ENCODE measurements at places on chromosomes 2 and 18.

DNA sequence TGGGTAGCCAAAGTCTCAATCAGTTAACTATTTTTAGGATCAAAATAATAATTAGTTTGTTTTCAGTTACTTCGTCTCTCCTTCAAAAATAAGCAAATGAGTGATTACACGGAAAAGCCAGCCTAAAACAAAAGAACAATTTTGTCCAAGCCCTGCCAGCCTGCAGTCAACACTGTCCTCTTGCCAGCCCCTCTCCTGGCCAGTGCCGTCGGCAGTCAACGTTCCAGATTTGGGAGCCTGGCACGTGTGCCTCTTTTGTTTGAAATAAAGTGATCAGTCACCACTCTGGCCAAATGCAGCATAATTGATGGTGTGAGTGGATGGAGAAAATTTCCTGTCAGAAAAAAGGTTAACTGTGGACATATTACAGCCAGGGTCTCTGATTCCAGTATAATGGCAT lies 260.6 kb upstream of the SKOR2 start:
- H3K4me3 ChIP-seq, result no peak overlapping the region
- H3K27ac ChIP-seq, result no peak overlapping the region
- no peaks in the 10 kb centered on the region for H3K27me3 ChIP-seq
- H3K36me3 ChIP-seq, result no peaks in the 10 kb centered on the region
- DNase-seq, result no peak

GRCh38 chr2:20496076-20496872 lies 49.4 kb downstream of the RHOB start:
- no peak overlapping the region for H3K4me3 ChIP-seq
- DNase-seq, result no peak
- H3K4me1 ChIP-seq, result peaks cover 25% of the 10 kb centered on the region
- H3K27ac ChIP-seq, result peak overlapping the region; percentile 51
- H3K36me3 ChIP-seq, result no peaks in the 10 kb centered on the region

- no peak overlapping the region for H3K27ac ChIP-seq
- DNase-seq, result no peak
- no peaks in the 10 kb centered on the region for H3K36me3 ChIP-seq
- H3K4me1 ChIP-seq, result no peaks in the 10 kb centered on the region
These were observed 383.9 kb downstream of the ARHGAP15 start for GRCh38 chr2:143513081-143513480.

DNA sequence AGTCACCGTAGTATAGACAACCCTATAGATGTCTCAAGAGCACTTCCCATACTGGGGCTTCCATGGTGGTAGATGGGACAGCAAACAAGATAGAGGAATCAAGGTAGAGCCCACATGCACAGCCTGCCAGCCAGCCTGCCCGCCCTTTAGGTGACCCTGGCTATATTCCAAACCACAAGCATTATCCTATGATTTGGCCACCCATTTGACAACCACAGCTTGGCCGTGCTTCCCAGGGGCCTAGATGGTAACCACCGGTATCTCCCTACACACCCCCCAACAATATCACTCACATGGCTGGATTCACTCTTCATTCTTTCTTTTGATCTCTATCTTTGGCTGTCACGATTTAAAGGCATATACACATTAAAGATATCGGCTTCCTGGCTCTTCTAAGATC lies 85.3 kb downstream of the CDK15 start:
- no peaks in the 10 kb centered on the region for H3K36me3 ChIP-seq
- H3K27ac ChIP-seq, result no peak overlapping the region
- H3K4me1 ChIP-seq, result peaks cover 29% of the 10 kb centered on the region

- H3K27me3 ChIP-seq, result no peaks in the 10 kb centered on the region
- H3K4me1 ChIP-seq, result peaks cover 19% of the 10 kb centered on the region
- no peak overlapping the region for H3K27ac ChIP-seq
- no peaks in the 10 kb centered on the region for H3K36me3 ChIP-seq
- no peak overlapping the region for H3K4me3 ChIP-seq
These were observed 15.6 kb upstream of the TMEM18 start for GRCh38 chr2:692767-693166.

- H3K4me1 ChIP-seq, result no peaks in the 10 kb centered on the region
- H3K4me3 ChIP-seq, result no peak overlapping the region
- H3K27ac ChIP-seq, result no peak overlapping the region
These were observed 76.7 kb downstream of the MRPS9 start for GRCh38 chr2:105114551-105114950.

GRCh38 chr2:200442471-200442870 lies 67.4 kb downstream of the KCTD18 start:
- H3K27ac ChIP-seq, result no peak overlapping the region
- no peaks in the 10 kb centered on the region for H3K4me1 ChIP-seq
- no peak overlapping the region for H3K4me3 ChIP-seq
- DNase-seq, result no peak
- H3K36me3 ChIP-seq, result peaks cover 15% of the 10 kb centered on the region

- no peak overlapping the region for H3K27ac ChIP-seq
- no peaks in the 10 kb centered on the region for H3K4me1 ChIP-seq
- H3K4me3 ChIP-seq, result no peak overlapping the region
- no peaks in the 10 kb centered on the region for H3K27me3 ChIP-seq
- DNase-seq, result no peak
These were observed 19.1 kb downstream of the KCNK3 start for GRCh38 chr2:26711457-26712161.

DNA sequence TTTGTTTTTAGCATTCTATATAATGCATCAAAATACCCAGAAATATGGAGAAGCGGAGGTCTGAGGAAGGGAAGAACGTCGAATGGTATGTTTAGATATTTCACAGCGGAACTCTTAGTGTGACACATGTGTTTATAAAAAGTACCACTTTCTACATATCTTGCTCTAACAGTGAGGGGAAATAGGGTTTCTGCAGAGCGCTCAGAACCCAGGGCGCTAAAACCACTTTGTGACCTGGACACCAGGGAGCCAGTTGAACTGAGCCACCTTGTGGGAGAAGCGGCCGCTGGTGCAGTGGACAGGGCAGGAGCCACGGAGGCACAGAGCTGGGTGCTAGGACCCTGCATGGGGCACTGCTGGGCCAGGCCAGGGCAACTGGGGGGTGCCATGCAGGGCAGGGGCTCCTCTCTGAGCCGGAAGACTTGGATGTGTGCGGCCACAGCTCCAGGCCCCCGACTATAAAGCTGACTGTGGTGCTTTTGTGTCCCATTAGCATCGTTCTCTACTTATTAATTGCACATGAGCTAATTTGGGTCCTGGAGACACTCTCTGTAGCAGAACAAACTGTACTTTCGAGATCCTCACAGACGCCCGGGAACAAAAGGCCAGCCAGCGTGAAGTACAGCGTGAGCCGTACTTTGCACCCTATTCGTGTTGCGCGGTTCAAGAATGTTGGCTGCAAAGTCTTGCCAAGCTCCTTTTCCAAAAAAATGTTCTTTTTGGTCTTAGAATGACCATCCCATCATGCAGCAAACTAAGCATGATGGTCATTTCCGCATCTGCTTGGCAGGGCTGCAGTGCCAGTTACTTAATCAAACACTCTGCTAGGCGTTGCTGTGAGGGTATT lies 151.9 kb upstream of the ALKAL2 start:
- H3K4me1 ChIP-seq, result peaks cover 22% of the 10 kb centered on the region
- peak overlapping the region; percentile 86 for H3K27ac ChIP-seq
- no peaks in the 10 kb centered on the region for H3K36me3 ChIP-seq
- DNase-seq, result no peak
- H3K27me3 ChIP-seq, result peaks cover 4% of the 10 kb centered on the region
- H3K4me3 ChIP-seq, result no peak overlapping the region

GRCh38 chr2:196607073-196607472 lies 32.4 kb upstream of the CCDC150 start:
- H3K36me3 ChIP-seq, result no peaks in the 10 kb centered on the region

DNA sequence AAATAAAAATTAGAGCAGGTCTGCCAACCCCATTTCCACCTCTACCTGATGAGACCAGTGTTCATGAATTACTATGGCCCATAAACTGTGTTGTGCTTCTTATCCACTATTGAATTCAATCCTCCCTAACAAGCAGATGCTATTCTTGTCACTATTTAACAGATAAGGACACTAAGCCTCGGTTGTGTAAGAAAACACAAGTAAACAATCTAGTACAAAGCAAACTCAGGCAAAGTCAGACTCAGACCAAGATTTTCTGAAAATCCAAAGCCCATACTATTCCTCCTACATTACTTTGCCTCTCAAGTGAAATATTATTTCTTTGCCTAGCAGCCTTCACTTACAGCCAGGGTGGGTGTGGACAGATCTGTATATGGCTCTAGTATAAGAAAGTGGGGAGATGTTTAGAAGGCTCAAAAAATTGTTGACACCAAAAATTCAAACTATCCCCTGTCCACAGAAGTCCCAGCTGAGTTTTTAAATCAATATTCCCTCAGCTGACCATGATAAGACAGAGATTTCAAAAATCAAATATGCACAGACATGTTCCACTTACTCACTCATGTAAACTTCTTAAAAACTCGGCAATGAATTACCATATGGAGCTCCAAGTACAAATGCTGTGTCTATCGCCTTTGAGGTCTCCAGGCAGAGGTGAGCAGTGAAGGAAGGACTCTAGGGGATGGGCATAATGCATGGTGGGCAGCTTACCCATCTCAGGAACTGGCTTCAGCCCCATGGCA lies 16.0 kb upstream of the TTR start:
- no peak overlapping the region for H3K27ac ChIP-seq
- H3K4me3 ChIP-seq, result no peak overlapping the region
- no peaks in the 10 kb centered on the region for H3K27me3 ChIP-seq
- no peaks in the 10 kb centered on the region for H3K36me3 ChIP-seq
- no peak for DNase-seq

- H3K27me3 ChIP-seq, result no peaks in the 10 kb centered on the region
- H3K4me1 ChIP-seq, result peaks cover 31% of the 10 kb centered on the region
- peak overlapping the region; percentile 93 for H3K27ac ChIP-seq
- no peaks in the 10 kb centered on the region for H3K36me3 ChIP-seq
- H3K4me3 ChIP-seq, result peak overlapping the region; percentile 90
These were observed 371 bp downstream of the MDH1B start for GRCh38 chr2:206764673-206765241.

- DNase-seq, result no peak
- H3K4me3 ChIP-seq, result no peak overlapping the region
- H3K36me3 ChIP-seq, result no peaks in the 10 kb centered on the region
- no peaks in the 10 kb centered on the region for H3K27me3 ChIP-seq
These were observed 19.9 kb upstream of the PLEKHH2 start for GRCh38 chr2:43616967-43617680.

DNA sequence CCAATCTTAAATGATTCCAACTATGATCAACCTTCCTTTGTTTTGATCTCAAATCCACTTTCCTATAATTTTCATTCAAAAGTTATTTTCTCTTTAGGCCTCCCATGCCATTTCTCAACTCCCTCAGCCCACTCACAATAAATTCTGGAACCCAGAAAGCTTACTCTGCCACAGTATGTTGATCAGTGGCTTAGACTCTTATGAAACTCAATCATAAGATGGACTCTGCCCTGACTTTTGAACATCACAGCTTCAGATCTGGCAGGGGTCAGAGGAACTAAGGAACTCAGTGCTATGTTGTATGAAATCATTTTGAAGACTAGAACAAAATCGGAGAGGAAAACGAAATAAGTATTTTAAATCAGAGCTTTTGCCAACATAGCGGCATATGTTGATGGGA lies 59.8 kb upstream of the LGALSL start:
- H3K4me3 ChIP-seq, result no peak overlapping the region
- H3K4me1 ChIP-seq, result peaks cover 14% of the 10 kb centered on the region
- DNase-seq, result no peak
- peak overlapping the region; percentile 48 for H3K27ac ChIP-seq

DNA sequence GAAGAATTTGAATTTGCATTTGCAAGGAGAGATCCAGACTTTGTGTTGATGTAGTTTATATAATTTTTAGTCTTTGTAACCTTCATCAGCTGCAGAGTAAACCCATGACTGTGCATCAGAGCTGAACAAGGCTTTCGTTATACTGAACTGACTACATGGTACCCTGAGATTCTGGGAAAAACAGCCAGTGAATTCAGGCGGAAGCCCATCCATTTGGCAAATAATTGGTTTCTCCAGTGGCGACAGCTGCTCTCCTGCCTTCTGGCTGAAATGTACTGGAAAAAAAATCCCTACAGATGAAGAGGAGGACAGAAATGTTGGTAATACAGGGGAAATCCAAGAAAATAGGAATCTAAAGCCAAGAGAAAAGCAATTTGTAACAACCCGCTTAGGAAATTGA lies 657.5 kb upstream of the CDH7 start:
- no peaks in the 10 kb centered on the region for H3K27me3 ChIP-seq
- DNase-seq, result no peak
- H3K4me3 ChIP-seq, result no peak overlapping the region
